Keratinocyte (primary cell): ENCODE measurements at places on chromosomes 4 and X. TPM values are rescaled to one million over a fixed set of nuclear protein-coding genes. Genes with fewer than 3 reads are reported as not detected.

Gene NPFFR2
- polyA plus RNA-seq, result not detected in 3 replicates

Gene CYTL1
- polyA plus RNA-seq, result 0.17 to 0.54 TPM (median 0.30 TPM) in 3 replicates

Gene MAGEA8
- not detected in 3 replicates for polyA plus RNA-seq

Gene GDPD2
- 4.4 to 22.1 TPM (median 7.2 TPM) in 3 replicates for polyA plus RNA-seq

Gene XAGE1A
- not detected in 3 replicates for polyA plus RNA-seq

Gene SHROOM3
- polyA plus RNA-seq, result 4.9 to 7.3 TPM (median 4.9 TPM) in 3 replicates

Gene C4orf36
- polyA plus RNA-seq, result 1.0 to 4.0 TPM (median 1.2 TPM) in 3 replicates

Gene GSX2
- not detected in 3 replicates for polyA plus RNA-seq

Gene SHROOM4
- 0.50 to 0.76 TPM (median 0.59 TPM) in 3 replicates for polyA plus RNA-seq

Gene CTAG1A
- not detected in 3 replicates for polyA plus RNA-seq

Gene PDK3
- 5.0 to 8.0 TPM (median 6.8 TPM) in 3 replicates for polyA plus RNA-seq

Gene CT45A10
- polyA plus RNA-seq, result not detected in 3 replicates

DNA sequence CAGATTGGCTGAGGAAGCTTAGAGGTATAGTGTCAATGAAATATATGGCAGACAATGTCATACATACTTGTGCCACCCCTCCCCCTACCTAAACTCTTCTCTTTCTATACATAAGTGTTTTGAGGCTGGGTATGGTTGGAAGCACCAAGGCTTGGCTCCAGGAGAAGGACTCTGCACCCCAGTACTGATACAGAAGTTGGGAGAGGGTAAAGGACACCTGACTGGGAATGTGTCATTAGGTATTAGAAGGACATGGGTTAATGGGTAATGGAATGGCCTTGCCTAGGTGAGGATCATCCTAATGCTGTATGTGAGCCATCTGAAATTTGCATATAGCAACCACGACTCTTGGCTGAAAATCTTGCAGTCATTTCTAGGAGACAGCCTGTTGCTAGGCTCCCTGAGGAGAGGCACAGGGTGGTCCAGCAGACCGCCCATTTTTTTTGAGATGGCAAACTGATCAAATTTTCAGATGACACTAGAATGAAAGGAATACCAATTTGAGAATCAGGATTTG lies 26.8 kb upstream of the AP1S2 start:
- no peaks in the 10 kb centered on the region for H3K36me3 ChIP-seq
- H3K27me3 ChIP-seq, result peaks cover 2% of the 10 kb centered on the region
- no peak overlapping the region for H3K27ac ChIP-seq
- H3K4me3 ChIP-seq, result no peak overlapping the region
- H3K4me1 ChIP-seq, result no peaks in the 10 kb centered on the region

DNA sequence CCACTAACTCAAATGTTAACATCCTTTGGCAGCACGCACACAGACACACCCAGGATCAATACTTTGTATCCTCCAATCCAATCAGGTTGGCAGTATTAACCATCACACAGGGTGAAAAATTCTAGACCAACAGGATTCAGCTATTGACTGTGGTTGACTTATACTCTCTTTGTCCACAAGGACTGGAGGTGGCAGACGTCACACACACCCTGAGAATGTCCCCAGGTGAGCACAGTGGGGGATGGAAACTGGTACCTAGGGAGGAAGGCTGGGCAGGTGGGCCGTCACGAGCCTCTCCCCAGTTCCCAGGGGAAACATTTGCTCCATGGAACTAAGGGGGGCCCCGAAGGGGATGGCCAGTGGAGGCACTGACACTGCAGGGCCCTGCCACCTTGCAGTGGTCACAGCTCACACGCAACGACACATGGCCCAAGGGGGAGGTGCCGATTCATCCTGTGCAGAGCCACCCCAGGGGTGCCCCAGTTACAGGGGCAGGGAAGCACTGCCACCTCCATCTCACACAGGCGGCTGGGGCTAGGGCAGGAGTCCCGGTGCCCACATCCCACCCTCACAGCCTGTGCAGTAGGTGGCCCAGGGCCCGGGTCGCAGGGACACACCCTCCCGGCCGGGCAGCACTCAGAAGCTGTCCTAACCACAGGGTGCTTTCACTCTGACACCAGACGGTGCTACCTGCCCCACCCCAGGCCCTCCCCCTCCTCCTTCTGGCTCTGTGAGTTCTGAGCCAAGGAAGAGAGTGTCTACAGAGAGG lies 17.4 kb downstream of the ZFYVE28 start:
- peaks cover 6% of the 10 kb centered on the region for H3K4me1 ChIP-seq
- DNase-seq, result no peak
- H3K4me3 ChIP-seq, result no peak overlapping the region
- no peaks in the 10 kb centered on the region for H3K36me3 ChIP-seq
- H3K27me3 ChIP-seq, result peaks cover 29% of the 10 kb centered on the region

DNA sequence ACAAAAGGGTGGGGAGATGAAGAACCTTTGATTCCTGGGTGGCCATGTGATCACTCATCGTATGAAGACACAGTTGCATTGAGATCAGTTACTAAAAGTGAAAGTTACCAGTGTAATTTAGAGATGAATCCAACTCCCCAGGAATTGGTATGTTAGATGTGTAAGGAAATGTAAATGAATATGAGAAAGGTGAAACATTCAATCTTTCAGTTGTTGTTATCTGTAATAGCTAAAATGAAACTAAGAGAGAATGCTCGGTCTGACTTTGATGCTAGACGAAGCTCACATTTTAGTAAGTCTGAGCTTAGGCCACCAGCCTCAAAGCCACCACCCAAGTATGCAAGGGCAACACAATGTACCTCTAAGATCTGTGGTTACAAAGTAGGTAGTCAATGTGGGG lies 194.3 kb upstream of the POF1B start:
- H3K4me3 ChIP-seq, result no peak overlapping the region
- H3K4me1 ChIP-seq, result no peaks in the 10 kb centered on the region
- DNase-seq, result no peak
- no peak overlapping the region for H3K27ac ChIP-seq
- no peaks in the 10 kb centered on the region for H3K27me3 ChIP-seq

GRCh38 chr4:145099653-145100052 lies 1.5 kb downstream of the ABCE1 start:
- DNase-seq, result no peak
- H3K4me3 ChIP-seq, result peak overlapping the region; percentile 68
- H3K36me3 ChIP-seq, result peaks cover 7% of the 10 kb centered on the region

DNA sequence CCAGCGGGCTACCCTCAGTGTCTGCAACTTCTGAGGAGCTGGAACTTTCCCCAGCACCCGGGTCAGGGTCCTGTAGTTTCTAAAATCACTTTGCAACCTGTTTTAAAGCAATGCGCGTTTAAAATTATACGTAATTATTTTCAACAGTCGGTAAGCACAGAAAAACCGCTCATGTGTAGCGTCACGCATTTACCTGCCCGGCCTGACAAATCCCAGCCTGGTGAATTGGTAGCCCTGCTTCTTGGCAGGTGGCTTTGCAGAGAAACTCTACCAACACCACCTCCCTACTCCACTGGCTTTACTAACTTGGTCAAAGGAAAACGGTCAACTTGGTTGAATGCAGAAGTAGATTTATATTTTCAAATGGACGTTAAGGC lies 640 bp downstream of the BANK1 start:
- no peaks in the 10 kb centered on the region for H3K27me3 ChIP-seq
- peaks cover 6% of the 10 kb centered on the region for H3K4me1 ChIP-seq
- no peaks in the 10 kb centered on the region for H3K36me3 ChIP-seq
- no peak for DNase-seq
- H3K27ac ChIP-seq, result no peak overlapping the region

- no peaks in the 10 kb centered on the region for H3K36me3 ChIP-seq
- H3K27ac ChIP-seq, result no peak overlapping the region
- H3K27me3 ChIP-seq, result no peaks in the 10 kb centered on the region
- peaks cover 5% of the 10 kb centered on the region for H3K4me1 ChIP-seq
These were observed 738.6 kb downstream of the PCDH7 start for GRCh38 chr4:31458813-31459212.

GRCh38 chrX:48165241-48165640 lies 31.4 kb downstream of the SSX5 start:
- H3K36me3 ChIP-seq, result no peaks in the 10 kb centered on the region
- no peaks in the 10 kb centered on the region for H3K4me1 ChIP-seq
- H3K27ac ChIP-seq, result no peak overlapping the region
- no peaks in the 10 kb centered on the region for H3K27me3 ChIP-seq
- DNase-seq, result no peak

GRCh38 chrX:98331407-98331806 lies 1447.7 kb downstream of the RPA4 start:
- H3K4me3 ChIP-seq, result no peak overlapping the region
- H3K27me3 ChIP-seq, result peaks cover 3% of the 10 kb centered on the region
- no peaks in the 10 kb centered on the region for H3K4me1 ChIP-seq

GRCh38 chrX:18424482-18425198 lies 768 bp upstream of the CDKL5 start:
- no peak overlapping the region for H3K27ac ChIP-seq
- H3K27me3 ChIP-seq, result no peaks in the 10 kb centered on the region
- no peaks in the 10 kb centered on the region for H3K4me1 ChIP-seq
- peak overlapping the region; percentile 73 for H3K4me3 ChIP-seq
- DNase-seq, result no peak

- no peak overlapping the region for H3K4me3 ChIP-seq
- H3K4me1 ChIP-seq, result no peaks in the 10 kb centered on the region
- no peak overlapping the region for H3K27ac ChIP-seq
- H3K27me3 ChIP-seq, result no peaks in the 10 kb centered on the region
These were observed 332.8 kb downstream of the SH2D1A start for GRCh38 chrX:124679199-124679598.

DNA sequence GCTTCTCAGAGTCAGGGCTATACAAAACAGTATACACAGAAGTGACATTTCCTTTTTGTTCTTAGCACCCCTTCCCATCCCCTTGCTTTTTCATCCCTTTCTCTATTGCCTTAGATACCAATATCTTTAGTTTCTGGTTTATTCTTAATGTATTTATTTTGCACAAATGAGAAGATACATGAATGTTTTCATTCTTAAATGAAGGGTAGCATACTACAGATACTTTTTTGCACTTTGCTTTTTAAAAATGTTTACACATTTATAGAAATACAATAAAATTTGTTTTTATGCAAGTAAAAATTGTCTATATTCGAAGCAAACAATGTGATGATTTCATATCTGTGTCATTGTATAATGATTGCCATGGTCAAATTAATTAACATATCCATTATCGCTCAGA lies 33.1 kb downstream of the TSPAN7 start:
- no peaks in the 10 kb centered on the region for H3K36me3 ChIP-seq
- no peaks in the 10 kb centered on the region for H3K27me3 ChIP-seq
- no peak overlapping the region for H3K27ac ChIP-seq
- no peaks in the 10 kb centered on the region for H3K4me1 ChIP-seq
- no peak for DNase-seq

GRCh38 chr4:114494246-114494803 lies 104.3 kb upstream of the UGT8 start:
- no peaks in the 10 kb centered on the region for H3K27me3 ChIP-seq
- DNase-seq, result no peak
- no peak overlapping the region for H3K4me3 ChIP-seq
- H3K4me1 ChIP-seq, result no peaks in the 10 kb centered on the region
- no peaks in the 10 kb centered on the region for H3K36me3 ChIP-seq
